HCEC 1CT (cell line): ENCODE measurements at places on chromosomes 2 and 18.
A peak's percentile ranks its signal among the peaks of the same experiment; 100 is the strongest.

- no peak for DNase-seq
Measured at GRCh38 chr2:99672766-99673350, 183.0 kb upstream of the REV1 start.

GRCh38 chr18:55351980-55352714 is 235.8 kb downstream of the TCF4 start:
- DNase-seq, result no peak

DNA sequence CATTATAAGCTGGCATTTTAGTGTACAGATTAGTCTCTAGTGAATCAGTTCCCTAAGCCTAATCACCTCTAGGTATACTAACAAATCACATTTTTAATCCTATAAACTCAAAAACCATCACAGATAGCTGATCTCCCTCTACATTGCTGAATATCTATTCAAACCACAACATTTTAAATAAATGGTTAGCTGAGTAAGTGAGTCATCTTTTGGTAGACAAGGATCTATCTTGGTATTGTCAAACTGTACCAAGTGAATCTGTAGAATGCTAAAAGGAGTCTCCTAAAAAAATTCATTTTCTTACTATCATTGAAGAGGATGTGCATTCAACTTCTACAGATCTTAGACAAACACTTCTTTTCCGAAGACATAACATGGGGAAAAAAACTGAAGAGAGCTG is 40.7 kb downstream of the INO80D start:
- DNase-seq, result peak; percentile 41

- no peak for DNase-seq
Measured at GRCh38 chr2:1450915-1451314, 37.7 kb downstream of the TPO start.

- no peak for DNase-seq
Measured at GRCh38 chr2:240985881-240986786, 12.3 kb upstream of the SNED1 start.

DNA sequence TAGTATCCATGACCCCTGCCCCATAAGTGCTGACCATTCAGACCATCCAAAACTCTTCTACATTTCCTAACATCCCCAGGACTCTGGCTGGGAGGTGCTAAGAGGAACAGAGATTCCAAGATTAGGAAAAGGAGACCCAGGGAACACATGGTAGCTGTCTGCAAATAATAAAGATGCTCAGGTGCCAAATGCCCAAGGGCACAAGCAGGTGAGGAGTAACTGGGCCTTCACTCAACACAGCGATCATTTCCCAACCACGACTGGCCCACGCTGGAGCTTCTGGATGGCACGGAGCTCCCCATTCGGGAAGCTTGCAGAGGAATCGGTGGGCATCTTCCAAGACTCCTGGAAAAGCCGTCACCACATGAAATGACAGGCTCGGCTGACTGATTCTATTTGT is 255.9 kb upstream of the SMIM21 start:
- DNase-seq, result no peak

DNA sequence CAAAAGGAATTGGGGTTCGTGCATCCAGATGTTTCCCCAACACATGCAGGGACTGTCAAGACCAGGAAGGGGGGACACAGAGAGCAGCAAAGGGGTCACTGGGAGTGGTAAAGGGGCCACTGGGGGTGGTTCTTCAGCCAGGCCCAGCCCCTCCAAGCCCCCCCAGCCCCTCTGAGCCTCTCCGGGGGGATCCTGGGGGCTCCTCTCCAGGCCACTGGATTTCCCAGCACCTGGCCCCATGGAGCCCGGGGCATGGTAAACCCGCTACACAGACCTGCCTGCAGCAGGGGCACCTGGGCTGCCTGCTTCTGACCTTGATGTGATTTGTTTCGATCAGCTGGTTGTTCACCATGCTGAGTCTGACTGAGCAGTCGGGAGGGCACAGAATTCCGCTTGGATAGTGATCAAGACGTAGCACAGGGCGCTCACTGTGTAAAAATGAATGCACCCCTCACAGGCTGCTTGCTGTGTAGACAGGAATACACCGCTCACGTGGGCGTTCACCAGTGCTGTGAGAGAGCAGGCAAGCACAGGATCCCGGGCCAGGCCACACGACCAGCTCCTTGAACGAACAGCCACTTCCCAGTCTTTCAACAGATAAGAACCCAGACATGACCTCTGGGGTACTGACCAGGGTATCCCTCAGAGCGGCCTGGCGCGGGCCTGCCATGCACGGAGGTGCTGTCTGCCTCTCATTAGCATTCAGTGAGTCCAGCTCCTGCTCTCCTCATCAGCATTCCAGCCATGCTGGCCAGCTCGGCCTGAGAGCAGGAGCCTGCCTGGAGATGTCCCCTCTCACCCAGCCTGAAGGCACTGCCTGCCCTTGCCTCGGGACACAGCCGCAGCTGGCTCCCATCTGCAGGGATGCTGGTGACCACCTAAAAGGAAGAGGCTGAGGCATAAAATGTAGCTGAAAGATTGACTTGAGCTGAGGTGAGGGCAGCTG is 73.3 kb upstream of the OTOS start:
- no peak for DNase-seq

- DNase-seq, result peak; percentile 67
Measured at GRCh38 chr2:238127165-238128060, 11.1 kb upstream of the KLHL30 start.

- DNase-seq, result no peak
Measured at GRCh38 chr18:42126586-42126985, 171.6 kb downstream of the PIK3C3 start.

DNA sequence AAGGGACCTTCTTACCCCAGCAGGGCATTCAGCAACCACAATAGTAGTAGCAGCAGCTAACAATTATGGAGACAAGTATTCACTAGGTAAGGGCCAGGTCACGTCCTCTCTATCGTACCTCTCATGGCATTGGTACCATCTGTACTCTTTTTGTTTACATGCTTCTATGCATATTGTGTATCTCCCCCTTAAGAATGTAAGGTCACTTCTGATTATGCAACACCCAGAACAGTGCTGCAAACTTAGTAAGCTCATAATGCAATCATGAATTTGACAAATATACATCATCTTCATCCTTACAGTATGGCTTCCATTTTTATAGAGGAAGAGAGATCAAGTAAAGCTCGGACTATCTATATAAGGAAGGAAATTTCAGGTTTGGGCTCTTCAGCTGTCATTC is 46.1 kb downstream of the SPRED2 start:
- peak; percentile 55 for DNase-seq

DNA sequence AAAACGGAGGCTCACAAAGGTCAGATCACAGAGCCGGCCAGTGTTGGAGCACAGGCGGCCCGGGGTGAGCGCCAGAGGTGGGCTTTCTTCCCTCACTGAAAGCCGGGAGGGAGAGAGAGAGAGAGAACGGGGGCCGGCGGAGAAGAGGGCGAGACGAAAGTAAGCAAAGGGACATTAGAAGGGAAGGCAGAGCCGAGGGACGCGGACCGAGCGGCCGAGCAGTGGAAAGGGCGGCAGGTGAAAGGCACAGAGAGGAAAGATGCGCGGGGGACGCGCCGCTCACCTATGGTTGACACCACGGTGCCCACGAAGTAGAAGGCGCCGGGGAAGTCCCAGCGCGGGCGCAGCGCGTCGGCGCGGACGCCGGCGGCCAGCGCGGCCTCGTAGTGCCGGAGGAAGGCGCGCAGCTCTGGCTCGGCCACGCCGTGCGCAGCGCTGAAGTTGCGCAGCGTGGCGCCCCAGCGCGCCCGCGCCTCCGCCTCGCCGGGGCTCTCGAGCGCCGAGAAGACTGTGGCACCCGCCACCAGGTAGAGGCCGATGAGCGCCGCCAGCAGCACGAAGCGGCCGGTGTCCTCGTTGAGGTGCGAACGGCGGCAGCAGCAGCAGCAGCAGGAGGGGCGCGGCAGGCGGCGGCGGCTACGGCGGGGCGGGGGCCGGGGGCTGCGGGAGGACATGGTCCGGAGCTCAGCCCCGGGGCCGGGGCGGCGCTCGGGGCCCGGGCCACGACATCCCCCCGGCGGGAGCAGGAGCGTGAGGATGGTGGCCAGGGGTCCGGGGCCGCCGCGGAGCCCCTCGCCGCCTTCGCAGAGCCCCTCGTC is 166.9 kb downstream of the MSH2 start:
- no peak for DNase-seq

DNA sequence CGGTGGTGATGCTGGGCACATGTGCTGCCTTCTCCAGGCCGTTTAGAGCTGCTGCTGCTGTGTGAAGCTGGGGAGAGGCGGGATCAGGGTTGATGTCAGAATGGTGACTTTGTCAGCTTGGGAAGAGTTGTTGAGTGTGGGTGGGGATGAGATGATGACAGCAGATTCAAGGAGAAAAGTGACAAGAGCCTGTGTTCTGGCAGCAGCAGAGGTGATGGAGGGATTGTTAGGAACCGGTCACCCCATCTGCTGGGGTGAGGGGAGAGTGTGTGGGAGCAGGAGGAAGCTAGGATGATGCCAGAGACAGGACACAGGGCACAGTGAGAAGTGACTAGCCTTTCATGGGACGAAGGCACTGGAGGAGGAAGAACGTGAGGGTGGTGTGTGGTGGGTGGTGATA is 345.5 kb downstream of the RNF144A start:
- DNase-seq, result no peak

DNA sequence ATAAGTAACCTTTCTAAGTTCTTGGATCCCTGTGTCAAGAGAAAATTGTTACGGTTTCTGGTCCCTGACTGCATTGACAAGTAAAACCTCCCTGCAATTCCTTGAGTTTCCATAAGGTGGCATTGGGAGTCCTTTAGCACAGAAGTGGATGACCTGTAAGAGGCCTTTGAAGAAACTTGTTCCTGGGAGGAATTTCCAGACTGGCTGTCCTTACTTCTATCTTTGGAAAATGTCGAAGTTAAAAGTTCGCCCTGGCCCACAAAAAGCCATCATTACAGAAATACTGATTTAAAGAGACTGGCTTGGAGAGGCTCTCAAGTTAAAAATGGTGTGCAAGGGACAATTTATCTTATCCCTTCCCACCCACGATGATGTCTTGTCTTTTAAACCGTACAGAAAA is 218.4 kb downstream of the CDH20 start:
- peak; percentile 71 for DNase-seq

DNA sequence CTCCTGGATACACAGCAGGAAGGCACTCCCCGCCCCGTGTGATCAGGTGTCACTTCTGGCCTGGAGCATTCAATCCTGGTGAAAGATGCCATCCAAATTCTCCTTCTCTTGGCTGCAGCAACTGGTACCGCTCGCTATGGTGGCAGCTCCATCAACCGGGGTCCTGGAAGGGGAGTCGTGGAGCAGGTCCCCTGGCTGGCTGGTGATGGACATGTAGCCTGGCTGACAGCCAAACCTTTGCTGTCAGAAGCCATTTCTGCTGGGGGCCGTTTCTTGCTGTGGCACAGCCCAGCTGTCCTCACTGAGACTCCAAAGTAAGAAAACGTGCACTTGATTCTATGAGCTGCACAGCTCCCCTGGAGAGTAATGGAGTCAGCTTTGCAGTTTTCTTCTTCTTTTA is 7.1 kb upstream of the CYS1 start:
- no peak for DNase-seq

- peak; percentile 94 for DNase-seq
Measured at GRCh38 chr18:35497370-35498197, at the start of gene INO80C. Gene INO80C (minus strand): TSS chr18:35497960. CDS start chr18:35497874, 86 bp downstream.

DNA sequence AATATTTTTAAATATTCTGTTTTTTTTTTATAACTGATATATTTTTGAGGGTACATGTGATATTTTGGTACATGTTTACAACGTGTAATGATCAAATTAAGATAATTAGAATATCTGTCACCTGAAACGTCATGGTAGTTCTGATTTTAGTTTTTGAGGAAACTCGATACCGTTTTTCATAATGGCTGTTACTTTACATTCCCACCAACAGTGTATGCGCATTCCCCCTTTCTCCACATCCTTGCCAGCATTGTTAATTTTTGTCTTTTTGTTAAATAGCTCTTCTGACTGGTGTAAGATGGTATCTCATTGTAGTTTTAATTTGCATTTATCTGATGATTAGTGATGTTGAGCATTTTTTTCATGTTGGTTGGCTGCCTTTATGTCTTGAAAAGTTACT is 206.8 kb upstream of the STON1 start:
- DNase-seq, result no peak

- no peak for DNase-seq
Measured at GRCh38 chr2:160812830-160813505, 319.4 kb upstream of the RBMS1 start.

DNA sequence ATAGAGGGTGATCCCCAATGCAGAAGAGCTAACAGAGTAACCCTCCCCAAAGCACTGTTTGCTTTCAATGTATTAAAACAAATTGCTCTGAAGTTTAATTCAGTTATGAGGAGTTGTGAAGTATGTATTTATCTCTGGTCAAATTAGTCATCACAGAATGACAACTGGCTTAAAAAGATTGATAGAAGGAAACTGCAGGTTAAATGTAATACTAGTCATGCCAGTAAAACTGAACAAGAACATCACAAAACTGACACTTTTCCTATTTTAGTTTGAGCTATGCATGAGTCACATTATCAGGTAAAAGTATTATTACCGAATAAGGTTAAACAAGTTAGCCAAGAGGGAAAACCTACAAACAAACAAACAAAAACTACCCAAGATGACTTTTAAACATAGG is 99.0 kb upstream of the ACVR1C start:
- DNase-seq, result no peak

DNA sequence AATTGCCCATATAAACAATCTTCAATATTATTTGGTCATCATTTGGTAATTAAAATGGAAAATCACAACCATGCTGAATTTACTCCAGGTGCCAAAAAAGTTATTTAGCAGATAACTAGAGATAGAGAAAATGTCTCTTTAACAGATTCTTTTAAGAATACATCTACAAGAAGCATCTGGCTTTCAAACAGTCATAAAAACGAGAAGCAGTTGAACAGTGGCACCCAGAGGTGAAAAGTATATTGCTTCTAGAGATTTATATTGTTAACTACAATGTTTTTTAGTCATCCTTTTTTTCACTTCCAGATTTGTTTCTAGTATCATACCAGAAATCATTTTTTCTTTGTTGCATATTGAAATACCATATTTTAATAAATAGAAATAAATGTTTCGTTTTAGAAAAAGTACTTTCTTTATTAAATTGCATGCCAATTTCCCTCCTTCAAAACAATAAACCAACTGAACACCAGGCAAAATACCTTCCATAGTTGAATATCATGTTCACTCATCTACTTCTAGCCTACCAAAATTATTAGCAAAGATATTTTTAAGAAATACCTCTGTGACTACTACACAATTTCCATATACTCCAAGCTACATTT is 65.4 kb upstream of the HNRNPA3 start:
- peak; percentile 67 for DNase-seq

DNA sequence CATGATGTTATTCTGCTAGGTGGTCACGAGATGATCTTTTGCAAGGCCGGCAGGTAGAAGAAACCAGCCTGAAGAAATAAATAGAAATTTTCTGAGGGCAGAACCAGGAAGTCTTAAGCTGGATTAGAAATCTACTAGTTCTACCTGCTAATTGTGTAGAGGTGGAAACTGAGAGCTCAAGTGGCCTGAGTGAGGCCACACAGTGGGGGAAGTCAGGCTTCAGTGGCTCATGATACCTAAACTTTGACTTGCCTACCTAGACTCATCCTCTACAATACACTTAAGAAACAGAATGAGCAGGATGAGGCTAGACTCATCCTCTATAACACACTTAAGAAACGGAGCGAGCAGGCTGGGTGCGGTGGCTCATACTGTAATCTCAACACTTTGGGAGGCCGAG is 134.9 kb upstream of the NDUFV2 start:
- no peak for DNase-seq

GRCh38 chr2:24903161-24904103 is 16.6 kb downstream of the ADCY3 start:
- DNase-seq, result no peak
